ENCODE measurements at places on chromosomes 16 and 17. TPM values are rescaled to one million over a fixed set of nuclear protein-coding genes. Genes with fewer than 3 reads are reported as not detected.

Gene FN3KRP
- total RNA-seq, result 72.2 TPM

Gene TMIGD1
- total RNA-seq, result not detected

Gene ADAD2
- not detected for total RNA-seq

Gene AHSP
- total RNA-seq, result not detected

Gene NPIPB6
- total RNA-seq, result 1.6 TPM

Gene GPR139
- total RNA-seq, result not detected

Gene C1QTNF8
- total RNA-seq, result 0.05 TPM

Gene PRSS8
- 1.4 TPM for total RNA-seq

Gene PSMB3
- total RNA-seq, result 382 TPM

Gene DRC3
- 2.3 TPM for total RNA-seq
